Stimulated activated memory B cell treated with anti-CD40 and anti-IgM and Interleukin-4, amounts not matched to agents 10 μg/mL and 1 μg/mL and 100 μg/mL, for 72 hours (primary cell): ENCODE measurements at places on chromosomes 5 and 9.

GRCh38 chr9:84230355-84231145 lies 110.0 kb downstream of the SLC28A3 start:
- ATAC-seq: no peak

GRCh38 chr5:112995764-112996618 lies 19.4 kb downstream of the DCP2 start:
- peak; percentile 59 for ATAC-seq

GRCh38 chr5:132258102-132259068 lies 889 bp downstream of the PDLIM4 start:
- ATAC-seq: no peak

DNA sequence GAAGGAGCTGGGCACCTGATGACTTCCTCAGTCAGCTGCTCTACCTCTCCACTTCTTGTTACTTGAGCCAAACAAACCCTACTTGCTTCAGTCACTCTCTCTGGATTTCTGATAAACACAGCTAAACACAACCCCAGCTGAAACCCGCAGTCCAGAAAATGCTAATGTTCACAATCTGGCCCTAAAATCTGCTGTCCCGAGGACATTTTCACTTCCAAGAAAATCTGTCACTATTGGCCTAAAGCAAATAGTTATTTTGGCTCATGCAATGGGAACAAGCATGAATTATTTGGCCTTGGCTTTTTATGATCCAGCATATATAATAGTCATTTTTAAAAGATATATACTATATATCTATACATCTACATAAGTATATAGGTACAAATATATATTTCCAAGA lies 19.1 kb downstream of the FAM81B start:
- ATAC-seq: no peak

DNA sequence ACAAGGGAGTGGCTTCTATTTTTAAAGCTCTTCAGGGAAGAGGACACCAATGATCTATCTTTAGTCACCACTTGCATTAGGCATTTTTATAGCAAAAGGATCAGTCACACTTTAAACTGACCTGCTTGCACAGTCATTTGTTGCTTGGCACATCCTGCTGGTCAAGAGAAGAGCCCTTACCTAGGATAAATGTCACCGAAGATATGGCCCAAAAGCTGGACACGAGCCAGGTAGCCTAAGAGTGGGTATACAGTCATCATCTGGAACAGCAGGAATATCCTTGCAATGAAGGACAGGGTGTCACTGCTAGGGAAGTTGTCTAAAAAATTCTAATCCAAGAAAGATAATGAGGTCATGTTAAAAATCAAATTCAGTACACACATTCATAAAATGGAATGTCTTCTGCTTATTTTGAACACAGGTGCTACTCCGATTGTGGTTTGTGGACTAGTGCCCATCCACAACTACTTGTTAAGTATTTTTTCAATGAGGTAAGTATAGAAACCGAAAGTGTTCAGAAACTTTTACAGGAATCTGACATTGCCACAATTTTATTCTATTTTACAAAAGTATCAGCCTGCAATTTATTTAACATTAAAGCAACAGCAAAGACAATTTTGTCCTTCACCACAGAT lies 78.4 kb downstream of the SLC38A9 start:
- no peak for ATAC-seq

- no peak for ATAC-seq
Observed at GRCh38 chr5:51095486-51095885, 287.8 kb upstream of the ISL1 start.

DNA sequence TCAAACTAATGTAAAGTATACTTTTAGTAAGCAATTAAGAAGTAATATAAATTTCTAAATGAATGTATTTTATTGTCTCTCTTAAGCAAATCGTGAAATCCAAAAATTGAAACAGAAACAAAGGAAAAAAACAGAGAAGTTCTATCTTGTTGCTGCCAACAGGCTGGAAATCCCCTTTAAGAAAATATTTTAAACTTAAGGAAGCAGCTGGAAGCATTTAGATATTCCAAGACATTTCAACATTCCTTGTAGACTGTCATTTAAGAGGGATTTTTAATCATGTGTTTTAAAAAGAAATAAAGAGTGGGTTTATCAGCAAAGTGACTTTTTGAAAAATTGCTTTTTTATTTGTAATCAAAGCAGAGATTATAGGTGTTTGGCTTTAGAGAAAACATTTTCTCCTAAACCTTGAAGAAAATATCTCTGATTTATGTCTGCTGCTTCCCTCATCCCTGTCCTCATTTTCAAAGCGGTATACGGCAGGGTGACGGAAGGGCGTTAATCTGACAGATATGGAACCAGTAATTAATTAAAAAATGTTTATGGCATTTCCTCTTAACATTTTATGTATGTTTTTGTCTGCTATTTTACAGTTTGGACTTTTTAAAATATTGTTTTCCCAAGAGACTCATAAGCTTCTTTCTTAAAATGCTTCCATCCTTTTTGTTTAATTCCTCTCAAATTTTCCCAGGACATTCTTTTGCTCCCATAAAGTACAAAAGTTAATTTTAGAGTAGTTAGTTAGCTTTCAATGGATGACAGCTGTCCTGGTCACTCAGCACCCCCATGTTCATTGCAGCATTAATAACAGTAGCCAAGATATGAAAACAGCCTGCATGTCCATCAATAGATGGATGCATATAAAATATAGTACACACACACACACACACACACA lies 245.6 kb downstream of the LURAP1L start:
- no peak for ATAC-seq

DNA sequence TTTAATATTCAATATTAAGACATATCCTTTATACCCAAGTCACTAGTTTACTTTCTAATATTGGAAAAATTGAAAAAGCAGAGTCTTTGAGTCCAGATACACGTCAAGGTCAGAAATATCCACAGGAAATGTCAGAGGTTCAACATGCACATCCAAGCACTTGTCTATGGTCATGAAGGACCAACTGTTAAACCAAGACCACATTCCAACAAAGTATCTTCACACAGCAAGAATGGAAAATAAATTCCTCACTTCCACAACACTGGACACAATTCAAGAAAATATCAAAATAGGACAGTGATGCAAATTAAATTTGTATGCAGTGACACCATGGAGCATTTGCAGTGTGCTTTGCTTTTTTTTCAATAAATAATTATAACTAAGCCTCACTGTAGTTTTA lies 142.5 kb downstream of the GABRB2 start:
- ATAC-seq: no peak

DNA sequence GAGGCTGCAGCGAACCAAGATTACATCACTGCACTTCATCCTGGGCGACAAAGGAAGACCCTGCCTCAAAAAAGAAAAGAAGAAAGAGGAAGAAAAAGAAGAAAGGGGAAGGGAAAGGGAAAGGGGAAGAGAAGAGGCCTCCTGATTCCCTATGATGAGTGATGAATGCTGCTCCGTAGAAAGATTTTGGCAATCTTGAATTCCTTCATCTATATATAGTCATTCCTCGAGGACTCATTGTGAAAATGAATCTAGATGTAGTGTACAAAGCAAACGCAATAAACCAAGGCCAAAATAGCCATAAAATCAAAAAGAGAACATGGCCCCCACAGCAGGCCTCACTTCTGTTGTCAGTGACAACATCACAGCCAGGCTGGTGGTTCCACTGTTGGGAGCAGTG lies 218.0 kb downstream of the DCP2 start:
- no peak for ATAC-seq

DNA sequence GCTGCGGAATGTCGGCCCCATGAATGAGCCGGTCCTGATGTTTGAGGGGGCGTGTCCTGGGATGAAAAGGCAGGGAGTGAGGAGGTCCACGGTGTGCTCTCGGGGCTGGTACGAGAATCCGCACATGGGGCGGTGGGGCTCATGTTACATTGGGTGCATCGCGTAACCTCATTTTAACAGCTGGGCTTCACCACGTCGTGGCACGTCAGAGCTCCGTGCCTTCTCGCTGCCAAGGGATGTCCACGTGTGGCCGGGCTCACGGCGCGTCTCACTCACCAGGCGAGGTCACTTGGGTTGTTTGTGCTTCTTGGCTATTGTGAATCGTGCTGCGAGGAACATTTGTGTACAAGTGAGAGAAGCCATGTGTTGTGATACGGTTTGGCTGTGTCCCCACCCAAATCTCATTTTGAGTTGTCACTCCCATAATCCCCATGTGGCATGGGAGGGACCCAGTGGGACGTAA lies 29.1 kb upstream of the IRX4 start:
- no peak for ATAC-seq

DNA sequence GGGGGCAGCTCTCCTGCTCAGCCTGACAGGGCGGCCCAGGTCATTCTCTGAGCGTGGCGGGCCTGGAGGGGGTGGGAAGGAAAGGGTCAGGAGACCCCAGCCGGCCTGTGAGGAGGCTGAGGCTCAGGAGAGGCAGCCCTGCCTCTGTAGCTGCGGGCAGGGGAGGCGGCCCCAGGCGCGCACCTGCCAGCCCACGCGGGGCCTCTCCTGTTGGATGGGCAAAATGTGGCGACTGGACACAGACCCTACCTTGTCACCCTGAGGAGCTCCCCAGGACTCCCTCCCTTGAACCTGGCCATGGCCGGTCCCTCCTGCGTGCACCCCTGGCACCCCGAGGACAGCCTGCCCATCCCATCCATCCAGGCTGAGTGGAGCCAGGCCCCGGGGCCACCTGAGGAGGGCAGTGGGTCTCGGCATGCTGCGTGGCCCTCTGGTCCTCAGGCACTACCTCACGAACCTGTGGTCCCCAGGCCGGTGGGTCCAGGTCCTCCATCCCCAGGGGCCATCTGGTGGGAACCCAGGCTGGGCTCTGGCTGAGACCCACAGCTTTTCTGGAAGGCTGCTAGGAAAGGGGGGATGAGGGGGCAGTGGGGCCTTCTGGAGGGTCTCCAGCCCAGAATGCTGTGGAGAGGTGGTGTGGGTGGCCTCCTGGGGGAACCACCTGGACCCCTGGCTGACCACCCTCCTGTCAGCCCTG lies 15.1 kb upstream of the NRARP start:
- no peak for ATAC-seq

GRCh38 chr9:20292002-20292401 lies 330.3 kb downstream of the MLLT3 start:
- no peak for ATAC-seq

DNA sequence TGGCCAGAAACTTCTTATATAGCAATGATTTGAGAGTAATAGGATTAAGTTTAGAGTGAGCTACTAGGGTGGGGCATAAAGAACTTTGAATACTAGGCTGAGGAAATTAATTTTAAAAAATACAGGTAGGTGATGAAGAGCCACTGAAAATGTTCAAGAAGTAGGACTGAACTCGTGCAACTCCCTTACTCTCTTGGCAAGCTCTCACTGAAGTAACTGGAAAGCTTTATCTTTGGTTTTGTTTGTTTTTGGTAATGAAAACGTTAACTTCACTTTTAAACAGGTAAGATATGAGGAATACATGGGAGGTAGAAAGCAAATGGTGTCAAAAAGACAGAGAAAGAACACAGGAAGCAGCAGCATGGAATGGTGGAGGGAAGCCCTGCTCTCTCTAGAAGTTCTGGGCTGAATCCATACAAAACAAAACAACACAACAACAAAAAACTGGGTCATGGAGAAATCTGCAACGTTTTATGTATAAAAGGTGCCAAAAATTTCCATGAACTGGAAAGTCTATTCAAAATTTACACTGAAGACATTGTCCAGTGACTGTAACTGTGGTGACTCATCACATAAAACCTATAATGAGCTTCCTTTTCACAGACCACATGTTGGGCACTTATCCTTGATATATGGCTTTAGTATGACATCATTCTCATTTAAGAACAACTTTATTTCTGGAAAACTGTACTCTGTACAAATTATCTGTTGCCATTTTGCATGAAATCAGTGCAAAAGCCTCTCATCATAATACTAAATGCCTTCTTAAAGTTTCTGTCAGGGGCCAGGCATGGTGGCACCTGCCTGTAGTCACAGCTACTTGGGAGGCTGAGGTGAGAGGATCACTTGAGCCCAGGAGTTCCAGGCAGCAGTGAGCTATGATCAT lies 91.2 kb upstream of the CHD1 start:
- no peak for ATAC-seq

GRCh38 chr9:109017061-109017460 lies 3.8 kb upstream of the CTNNAL1 start:
- no peak for ATAC-seq

DNA sequence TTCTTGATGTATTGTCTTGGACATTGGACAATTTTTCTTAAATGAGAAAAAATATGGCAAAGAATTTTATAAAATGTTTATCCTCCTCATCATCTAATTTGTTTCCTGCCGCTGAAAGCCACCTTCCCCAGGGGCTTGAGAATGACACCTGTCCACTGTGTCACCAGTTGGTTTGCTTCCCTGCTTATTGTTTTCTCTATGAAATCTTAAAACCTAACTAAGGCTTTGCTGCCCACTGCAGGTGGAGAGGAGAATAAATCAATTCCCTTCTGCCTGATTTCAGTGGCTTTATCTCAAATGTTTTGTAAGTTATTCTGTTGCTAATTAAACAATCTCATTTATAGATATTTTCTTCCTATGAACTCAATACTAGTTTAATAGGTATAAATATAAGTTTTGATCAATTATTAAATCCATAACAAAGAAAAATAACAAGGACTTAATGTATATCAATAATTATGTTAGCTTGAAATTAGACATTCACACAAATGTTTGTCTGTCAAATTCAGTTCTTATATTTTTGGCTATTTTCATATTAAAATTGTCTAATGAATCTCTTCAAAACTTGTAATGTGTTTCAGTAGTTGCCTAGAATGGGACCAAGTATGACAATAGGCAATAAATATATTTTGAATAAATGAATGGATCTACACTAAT lies 822.5 kb downstream of the PTPRD start:
- no peak for ATAC-seq

- ATAC-seq: no peak
Observed at GRCh38 chr9:73611032-73611431, 459.4 kb downstream of the ANXA1 start.

DNA sequence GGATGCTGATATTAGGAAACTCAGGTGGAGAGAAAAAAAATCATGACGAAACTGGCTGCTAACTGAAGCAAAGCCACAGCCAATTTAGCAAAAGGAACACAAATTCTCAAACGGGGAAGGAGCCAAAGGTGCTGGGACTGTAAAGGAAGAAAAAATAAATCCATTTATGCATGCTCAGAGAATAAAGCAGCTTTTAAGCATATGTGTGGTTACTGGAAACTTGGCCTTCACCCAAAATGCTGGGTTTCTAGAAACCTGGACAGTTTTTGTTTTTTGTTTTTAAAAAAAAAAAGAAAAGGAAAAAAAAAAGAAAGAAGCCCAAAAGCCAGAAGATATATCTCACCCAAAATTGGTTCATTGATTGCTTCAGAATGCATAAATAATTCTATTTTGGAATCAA lies 8.0 kb downstream of the WHRN start:
- ATAC-seq: no peak
